ENCODE measurements at places on chromosomes 4 and X.

DNA sequence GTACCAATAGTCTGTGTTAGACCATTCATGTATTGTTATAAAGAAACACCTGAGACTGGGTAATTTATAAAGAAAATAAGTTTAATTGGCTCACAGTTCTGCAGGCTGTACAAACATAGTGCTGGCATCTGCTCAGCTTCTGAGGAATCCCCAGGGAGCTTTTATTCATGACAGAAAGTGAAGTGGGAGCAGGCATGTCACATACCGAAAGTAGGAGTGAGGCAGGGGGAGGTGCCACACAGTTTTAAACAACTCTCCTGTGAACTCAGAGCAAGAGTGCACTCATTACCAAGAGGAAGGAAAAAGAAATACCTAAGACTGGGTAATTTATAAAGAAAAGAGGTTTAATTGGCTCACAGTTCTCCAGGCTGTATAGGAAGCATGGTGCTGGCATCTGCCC, 591.2 kb downstream of the PPP4R3C start:
- DNase-seq, result no peak

DNA sequence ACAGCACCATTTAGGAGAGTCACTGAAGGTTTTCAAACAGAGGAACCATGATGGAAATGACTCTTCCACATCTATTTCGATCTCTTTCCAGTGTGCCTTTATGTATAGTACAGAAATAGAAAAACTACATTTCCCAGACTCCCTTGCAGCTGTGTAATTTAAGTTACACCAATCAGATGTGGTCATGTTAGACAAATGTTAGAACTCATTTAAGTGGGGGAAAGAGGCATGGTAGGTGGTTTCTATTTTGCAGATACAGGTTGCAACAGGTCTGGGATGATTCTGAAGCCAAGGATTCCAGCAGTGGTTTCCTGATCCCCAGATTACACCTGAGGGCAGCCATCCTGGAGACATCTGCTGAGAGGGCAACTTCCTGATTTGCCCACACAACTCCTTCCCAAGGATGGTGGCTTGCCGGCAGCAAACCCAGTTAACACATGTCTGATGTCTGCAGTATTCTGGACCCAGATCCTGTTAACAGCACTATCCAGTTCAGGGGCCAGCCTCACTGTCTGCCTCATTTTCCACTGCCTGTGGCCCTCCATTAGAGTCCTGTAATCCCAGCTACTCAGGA, 38.7 kb upstream of the PDK3 start:
- peak; percentile 50 for DNase-seq

- no peak for DNase-seq
These were observed 41.9 kb upstream of the NSG1 start for GRCh38 chr4:4344915-4345527.

DNA sequence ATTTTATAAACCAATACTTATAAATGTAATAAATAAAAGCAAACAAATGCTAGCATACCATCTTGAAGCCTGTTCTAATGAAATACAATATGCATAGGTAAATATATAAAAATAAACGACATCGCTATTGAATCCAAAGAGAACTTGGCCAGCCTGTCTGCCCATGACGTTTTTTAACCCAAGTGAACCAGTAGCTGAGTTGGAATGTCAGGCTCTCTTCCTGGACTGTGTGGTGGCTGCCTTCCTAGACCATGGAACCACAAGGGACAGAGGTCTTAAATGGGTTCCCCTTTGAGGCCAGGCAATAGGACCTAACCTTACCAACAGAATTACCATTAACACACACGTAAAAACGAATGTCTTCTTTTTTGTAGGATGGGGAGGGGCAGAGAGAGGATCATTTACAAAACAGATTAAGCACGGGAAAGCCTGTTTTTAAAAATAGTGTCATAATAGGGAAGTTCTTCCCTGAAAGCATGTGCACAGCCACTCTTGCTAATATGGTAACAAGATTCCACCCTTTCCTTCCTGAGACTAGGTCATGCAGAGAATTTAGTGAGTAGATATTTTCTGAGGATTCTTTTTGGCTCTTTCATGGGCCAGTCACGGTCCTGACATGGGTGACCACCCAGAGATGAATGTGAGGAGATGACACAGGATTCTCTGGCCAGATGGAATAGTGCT, 69.4 kb upstream of the ACSL1 start:
- no peak for DNase-seq

- DNase-seq, result no peak
These were observed 48.4 kb upstream of the RPS6KA3 start for GRCh38 chrX:20315140-20315539.

All from GM23338 (cell line).